ENCODE measurements at places on chromosomes 6 and 20.

- no peak for DNase-seq
Observed at GRCh38 chr6:152636609-152637295, 410 bp downstream of the SYNE1 start.

DNA sequence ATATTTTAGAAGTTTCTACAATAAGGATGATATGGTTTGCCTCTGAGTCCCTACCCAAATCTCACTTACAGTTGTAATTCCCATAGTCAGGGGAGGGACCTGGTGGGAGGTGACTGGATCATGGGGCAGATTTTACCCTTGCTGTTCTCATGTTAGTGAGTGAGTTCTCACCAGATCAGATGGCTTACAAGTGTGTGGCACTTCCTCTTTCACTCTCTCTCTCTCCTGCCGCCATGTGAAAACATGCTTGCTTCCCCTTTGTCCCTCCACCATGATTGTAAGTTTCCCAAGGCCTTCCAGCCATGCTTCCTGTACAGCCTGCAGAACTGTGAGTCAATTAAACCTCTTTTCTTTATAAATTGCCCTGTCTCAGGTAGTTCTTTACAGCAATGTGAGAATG, 527.5 kb upstream of the ID4 start:
- no peak for DNase-seq

- no peak for DNase-seq
Observed at GRCh38 chr20:37526238-37526838, 1.3 kb downstream of the BLCAP start.

- DNase-seq: no peak
Observed at GRCh38 chr6:143970456-143971218, 37.4 kb downstream of the PLAGL1 start.

DNA sequence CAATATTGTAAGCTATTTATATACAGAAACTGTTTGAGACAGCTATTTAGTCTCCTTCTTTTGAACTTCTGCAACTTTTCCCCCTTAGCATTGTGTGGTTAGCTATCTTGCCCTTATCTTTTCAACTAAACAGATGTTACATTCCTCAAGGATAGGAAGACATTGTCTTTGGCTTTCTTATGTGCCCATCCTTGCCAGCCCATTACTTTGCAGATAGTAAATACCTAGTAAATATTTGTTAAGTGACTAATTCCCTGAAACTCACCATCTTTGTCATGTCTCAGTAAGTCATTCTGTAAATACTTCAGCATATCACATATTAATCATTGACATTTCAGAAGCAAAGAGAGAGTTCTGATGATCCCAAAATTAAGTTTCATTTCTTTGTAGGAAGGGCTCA, 69.1 kb upstream of the FLRT3 start:
- no peak for DNase-seq

- no peak for DNase-seq
Observed at GRCh38 chr6:41509580-41509979, 36.6 kb upstream of the FOXP4 start.

DNA sequence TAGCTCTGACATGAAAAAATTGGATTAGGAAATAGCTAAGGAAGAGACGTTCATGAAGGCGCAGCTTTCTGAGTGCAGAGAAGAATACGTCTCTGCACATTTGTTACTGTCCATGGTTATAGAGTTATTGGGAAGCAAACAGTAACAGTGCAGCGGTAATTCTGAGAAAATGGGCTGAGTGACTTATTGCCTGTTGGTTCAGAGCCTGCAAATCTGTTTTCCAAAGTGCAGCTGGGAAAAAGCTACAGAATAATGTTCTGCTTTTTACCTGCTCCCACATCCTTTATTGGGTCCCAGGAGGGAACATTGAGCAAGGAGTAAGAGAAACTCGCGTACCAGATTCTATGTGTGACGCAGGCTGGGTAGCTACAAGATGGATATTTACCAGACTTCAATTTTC, 160.2 kb downstream of the BTBD3 start:
- DNase-seq: no peak

DNA sequence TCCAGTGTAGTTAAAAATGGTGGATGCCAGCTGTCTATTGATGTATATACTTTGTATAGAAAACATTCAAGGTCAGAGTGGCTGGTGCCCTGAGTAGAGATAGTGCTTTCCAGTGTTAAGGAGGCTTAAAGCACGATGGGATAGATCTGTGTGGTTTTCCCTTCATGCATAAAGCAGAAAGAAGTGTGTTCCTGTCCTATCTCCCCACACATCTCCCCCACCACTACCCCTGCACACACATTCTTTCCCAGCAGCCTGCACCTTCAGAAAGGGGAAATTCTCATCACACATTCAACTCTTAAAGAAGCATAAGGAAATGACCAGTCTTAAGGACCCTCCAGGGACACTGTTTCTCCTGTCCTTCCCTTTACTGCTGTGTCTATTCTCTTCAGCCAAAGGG, 221.7 kb upstream of the TAB2 start:
- no peak for DNase-seq

GRCh38 chr6:134835993-134836392, 113.9 kb downstream of the ALDH8A1 start:
- DNase-seq: no peak

- DNase-seq: no peak
Observed at GRCh38 chr6:24753545-24753944, 21.2 kb upstream of the GMNN start.

DNA sequence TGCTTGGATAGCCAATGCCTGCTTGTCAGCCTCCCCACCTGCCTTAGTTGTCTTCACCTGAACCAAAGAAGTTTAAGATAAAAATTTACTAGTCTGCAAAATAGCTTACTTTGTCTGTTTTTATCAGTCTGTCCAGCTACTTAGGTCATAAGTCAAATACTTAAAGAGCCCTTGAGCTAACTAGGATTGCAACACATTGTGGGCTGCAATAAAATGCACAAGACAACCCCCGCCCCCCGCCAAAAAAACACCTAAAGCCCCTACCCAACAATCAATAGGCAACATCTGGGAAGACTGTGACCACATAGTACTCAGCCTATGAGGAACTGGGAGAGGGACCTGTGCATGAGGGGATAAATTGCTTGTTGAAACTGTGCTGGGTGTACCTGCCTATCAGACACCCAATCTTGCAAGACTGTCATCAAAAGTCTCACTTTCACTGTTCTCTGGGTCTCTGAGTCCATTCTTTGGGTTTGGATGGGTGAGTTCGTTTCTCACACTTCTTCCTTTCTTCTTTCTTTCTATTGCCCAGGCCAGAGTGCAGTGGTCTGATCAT, 27.3 kb upstream of the ABCC10 start:
- DNase-seq: no peak

GRCh38 chr20:57869291-57869950, 159.6 kb upstream of the PMEPA1 start:
- no peak for DNase-seq

GRCh38 chr20:25071734-25072133, 10.2 kb downstream of the VSX1 start:
- DNase-seq: no peak

GRCh38 chr6:113691260-113691656, 165.9 kb upstream of the MARCKS start:
- DNase-seq: no peak

DNA sequence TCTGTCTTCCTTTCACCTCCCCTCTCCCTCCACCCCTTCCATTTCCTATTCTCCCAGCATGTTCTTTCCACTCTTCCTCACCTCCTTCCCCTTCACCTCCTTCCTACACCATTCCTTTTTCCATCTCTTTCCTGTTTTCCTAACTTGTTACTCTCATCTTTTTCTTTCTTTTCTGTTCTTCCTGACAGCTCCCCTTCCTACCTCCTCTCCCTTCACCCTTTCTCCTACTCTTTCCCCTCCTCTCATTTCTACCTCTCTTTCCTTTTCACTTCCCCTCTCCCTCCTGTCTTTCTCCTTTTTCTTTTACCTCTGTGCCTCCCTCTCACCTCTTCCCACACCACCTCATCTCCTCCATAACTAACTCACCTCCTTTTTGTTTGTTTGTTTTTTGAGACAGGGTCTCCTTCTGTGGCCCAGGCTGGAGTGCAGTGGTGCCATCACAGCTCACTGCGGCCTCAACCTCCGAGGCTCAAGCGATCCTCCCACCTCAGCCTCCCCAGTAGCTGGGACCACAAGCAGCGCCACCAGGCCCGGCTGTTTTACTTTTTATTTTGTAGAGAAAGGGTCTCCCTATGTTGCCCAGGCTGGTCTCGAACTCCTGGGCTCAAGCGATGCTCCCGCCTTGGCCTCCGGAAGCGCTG, 864 bp upstream of the ARFGEF2 start:
- no peak for DNase-seq

GRCh38 chr6:112335736-112336135, 11.4 kb upstream of the RFPL4B start:
- DNase-seq: no peak

DNA sequence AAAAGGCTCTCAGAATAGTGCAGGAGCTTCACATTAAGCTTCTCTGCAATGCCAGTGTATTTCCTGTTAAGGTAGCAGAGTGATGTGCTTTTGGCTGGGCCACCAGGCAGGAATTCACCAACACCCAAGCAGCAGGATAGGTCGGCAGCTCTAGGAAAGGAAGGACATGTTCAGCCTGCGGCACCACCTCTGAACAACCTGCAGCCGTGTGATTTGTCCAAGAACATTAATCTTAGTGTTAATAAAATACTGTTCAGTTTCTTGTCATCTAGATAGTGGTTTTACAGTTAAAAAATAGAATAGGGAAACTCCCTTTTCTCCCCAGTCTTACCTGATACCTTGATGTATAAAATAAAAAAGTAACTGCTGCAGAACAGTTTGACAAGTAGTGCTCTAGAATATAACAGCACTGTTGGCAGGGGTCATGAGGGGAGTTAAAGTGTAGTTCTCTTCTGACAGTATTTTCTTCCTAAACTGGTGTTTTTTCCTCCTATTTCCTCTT, 18.8 kb downstream of the ZNF292 start:
- DNase-seq: no peak

- no peak for DNase-seq
Observed at GRCh38 chr6:106974999-106975737, 639 bp upstream of the CD24 start.

DNA sequence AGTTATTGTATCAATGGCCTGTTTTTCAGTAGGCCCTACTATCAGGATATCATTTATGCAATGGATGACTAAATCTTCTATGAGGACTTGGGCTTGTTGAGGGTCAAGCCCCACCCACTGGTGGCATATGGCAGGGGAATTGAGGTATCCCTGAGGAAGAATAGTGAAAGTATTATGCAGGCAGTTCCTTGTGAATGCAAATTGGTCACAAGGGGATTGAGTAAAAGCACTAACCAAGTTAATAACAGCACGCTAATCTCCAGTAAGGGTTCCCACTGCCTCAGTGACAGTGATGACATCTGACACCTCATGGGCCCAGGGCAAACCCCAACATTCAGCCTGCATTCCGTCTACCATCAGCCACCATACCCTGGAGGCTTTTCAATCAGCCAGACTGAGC, 14.9 kb downstream of the BPIFA1 start:
- DNase-seq: no peak

- DNase-seq: no peak
Observed at GRCh38 chr20:6583134-6583738, 184.2 kb upstream of the BMP2 start.

GRCh38 chr6:96675597-96675996, 112.7 kb downstream of the FHL5 start:
- DNase-seq: no peak

- no peak for DNase-seq
Observed at GRCh38 chr6:21914121-21914973, 320.8 kb downstream of the SOX4 start.

DNA sequence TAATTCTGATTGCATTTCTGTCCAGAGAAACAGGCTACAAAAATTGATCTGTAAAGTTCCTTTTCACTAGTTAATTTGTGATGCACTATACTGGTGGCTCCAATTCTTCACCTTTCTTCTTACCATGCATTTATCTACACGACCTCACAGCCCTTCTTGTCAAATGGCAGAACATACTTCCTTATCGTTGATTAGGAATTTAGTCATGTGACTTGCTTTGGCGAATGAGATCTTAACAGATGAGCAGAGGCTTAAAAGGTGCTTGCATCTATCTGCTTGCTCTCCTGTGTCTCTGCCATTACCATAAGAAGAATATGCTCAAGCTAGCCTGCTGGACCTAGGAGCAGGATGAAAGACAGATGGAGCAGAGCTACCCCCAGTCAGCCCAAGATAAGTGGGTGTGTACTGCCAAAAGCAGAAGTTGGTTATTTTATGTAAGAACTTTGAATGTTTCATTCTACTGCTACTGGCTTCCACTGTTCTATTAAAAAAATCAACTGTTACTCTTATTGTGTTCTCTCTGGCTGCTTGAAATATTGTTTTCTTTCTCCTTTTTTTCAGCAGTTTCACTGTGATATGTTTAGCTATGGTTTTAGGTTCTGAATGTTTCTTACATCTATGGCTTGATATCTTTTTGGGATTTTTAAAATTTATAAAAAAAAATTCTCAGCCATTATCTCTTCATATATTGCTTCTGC, 40.2 kb upstream of the RBM24 start:
- no peak for DNase-seq

DNA sequence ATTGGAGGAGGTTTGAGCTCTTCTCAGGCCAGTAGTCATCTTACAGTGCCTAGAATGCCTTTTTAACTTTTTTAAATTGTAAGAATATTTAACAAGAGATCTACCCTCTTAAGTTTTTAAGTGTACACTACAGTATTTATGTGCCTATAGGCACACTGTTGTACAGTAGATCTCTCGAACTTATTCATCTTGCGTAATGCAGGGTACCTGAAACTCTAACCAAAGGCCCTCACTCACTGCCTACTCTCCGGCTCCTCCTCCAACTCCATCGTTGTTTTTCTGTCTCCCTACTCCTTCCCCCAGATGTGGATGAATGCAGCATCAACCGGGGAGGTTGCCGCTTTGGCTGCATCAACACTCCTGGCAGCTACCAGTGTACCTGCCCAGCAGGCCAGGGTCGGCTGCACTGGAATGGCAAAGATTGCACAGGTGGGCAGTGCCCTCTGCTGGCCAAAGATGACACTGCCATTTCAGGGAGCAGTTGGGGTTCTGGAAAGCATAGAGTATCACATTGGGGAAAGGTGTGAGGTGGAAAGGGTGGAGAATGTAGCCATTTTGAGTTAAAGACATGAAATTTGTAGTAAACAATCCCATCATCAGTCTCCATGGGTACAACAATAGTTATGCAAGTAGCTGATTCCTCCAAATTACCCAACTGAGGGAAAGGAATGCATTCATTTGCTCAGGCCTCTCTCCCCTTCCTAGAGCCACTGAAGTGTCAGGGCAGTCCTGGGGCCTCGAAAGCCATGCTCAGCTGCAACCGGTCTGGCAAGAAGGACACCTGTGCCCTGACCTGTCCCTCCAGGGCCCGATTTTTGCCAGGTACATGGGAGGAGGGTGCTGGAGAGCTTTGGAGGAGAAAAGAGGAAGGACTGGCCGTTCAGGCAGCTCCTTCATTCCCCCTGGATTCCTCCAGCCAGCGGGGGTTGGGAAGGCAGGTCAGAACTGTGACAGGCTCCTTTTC, 18.4 kb upstream of the ZNF76 start:
- no peak for DNase-seq
